ENCODE measurements at places on chromosomes 7 and 10. TPM values are rescaled to one million over a fixed set of nuclear protein-coding genes. Genes with fewer than 3 reads are reported as not detected.

DNA sequence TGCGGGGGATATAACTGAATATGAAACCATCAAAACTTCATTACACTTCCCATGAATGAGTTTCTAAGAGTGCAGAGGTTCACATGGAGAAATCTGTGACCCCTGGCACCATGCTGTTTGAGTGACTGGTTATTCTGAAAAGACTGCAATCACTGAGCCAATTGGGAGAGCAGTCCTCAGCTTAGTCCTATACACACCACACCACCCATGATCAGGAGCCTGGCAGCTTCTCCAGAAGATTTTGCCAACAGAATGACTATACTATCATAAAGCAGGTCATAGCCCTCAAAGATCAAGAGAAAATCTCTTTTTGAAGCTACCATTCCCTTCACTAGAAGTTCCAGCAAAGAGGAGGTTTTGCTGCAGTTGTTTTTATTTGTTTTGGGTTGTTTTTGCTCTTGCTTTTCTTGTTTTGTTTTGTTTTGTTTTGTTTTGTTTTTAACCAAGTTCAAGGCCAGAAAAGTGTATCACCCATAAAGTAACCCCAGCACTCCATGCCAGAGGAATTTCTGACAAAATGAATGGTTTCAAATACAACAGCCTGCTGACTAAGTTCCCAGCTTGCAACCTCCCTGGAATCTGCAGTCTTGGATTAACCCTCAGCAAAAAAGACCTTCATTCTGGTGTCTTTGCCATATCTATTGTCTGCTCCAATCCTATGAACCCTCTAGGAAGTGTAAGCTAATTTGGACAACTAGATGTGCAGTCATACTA is 19.7 kb upstream of the HGF start:
- no peak overlapping the region for H3K27ac ChIP-seq
- H3K36me3 ChIP-seq: no peaks in the 10 kb centered on the region
- H3K4me1 ChIP-seq: peaks cover 8% of the 10 kb centered on the region
- H3K27me3 ChIP-seq: no peaks in the 10 kb centered on the region

DNA sequence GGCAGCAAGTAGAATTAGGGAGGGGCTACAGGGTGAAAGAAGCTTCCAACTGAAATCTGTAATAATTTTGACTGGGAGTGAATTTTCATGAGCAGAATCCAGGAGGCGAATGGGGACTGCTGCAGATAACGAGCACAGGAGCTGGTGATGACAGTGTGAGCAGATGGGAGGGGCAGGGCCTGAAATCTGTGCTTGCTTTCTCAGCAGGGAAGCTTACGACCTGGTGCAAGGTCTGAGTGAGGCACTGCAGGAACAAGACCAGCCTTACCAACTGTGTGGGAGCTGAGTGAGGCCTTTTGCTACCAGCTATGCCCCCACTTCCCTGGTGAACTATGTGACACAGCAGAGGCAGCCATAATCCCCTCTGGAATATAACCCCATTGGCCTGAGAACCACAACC is 109.8 kb downstream of the HPSE2 start:
- no peaks in the 10 kb centered on the region for H3K4me1 ChIP-seq
- H3K36me3 ChIP-seq: no peaks in the 10 kb centered on the region
- DNase-seq: no peak
- H3K4me3 ChIP-seq: no peak overlapping the region
- no peaks in the 10 kb centered on the region for H3K27me3 ChIP-seq
- no peak overlapping the region for H3K27ac ChIP-seq

DNA sequence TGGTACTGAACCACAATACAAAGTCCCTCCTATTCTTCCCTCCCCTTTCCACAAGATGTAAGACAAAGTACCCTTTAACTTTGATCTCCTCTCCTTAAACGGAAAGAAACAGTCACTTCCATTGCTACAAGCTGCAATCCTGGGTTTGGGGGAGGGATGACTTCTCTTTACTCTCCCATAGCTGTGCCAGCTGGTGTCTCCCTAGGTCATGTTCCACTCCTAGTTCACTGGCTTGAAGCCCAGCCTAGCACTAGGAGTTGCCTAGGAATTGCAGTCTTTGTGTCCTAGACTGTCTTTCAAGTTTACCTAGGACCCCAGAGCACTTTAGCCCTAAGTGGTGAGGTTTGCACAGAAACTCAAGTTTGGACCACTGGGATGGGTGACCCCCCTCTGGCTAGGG is 311.1 kb downstream of the HPSE2 start:
- H3K36me3 ChIP-seq: no peaks in the 10 kb centered on the region
- no peaks in the 10 kb centered on the region for H3K27me3 ChIP-seq
- no peak overlapping the region for H3K4me3 ChIP-seq

DTX2 gene
- total RNA-seq: 72.8 TPM

ACSM6 gene
- not detected for total RNA-seq

GRCh38 chr7:151743481-151743983 is 133.4 kb downstream of the PRKAG2 start:
- 0 out of 2 replicates have a peak, but pooled peaks cover 3% of the 10 kb centered on the region for H3K36me3 ChIP-seq
- no peak overlapping the region for H3K27ac ChIP-seq
- H3K27me3 ChIP-seq: no peaks in the 10 kb centered on the region

SEMA3E gene
- 5.4 TPM for total RNA-seq

OR2A1 gene
- total RNA-seq: 0.10 TPM

DNA sequence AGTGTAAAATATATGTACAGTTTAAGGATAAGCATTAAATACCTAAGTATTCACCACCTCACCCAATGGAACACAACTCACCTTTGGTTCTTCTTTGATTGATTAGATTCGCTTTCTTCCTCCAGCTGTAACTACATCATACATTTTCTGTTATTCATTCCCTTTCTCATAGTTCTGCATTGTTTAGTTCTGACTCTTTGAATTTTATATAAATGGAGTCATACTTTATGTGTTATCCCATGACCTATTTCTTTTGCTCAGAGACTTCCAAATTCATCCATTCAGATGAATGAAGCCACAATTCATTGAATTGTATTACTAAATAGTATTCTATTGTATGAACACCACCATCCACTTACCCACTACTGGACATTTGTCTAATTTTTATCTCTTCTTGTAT is 12.3 kb downstream of the THNSL1 start:
- H3K27me3 ChIP-seq: no peaks in the 10 kb centered on the region
- DNase-seq: no peak
- H3K27ac ChIP-seq: no peak overlapping the region
- H3K4me3 ChIP-seq: no peak overlapping the region
- H3K36me3 ChIP-seq: no peaks in the 10 kb centered on the region

GRCh38 chr7:39386718-39387117 is 179.5 kb upstream of the YAE1 start:
- DNase-seq: peak; percentile 47
- H3K36me3 ChIP-seq: no peaks in the 10 kb centered on the region
- H3K27me3 ChIP-seq: no peaks in the 10 kb centered on the region

GRCh38 chr10:129670124-129670523 is 203.1 kb downstream of the MGMT start:
- H3K27me3 ChIP-seq: no peaks in the 10 kb centered on the region
- no peaks in the 10 kb centered on the region for H3K4me1 ChIP-seq
- H3K36me3 ChIP-seq: peaks cover 3% of the 10 kb centered on the region
- H3K27ac ChIP-seq: no peak overlapping the region

- H3K4me3 ChIP-seq: no peak overlapping the region
- H3K27ac ChIP-seq: no peak overlapping the region
- H3K27me3 ChIP-seq: no peaks in the 10 kb centered on the region
- DNase-seq: no peak
Observed at GRCh38 chr10:116733566-116733965, 8.8 kb downstream of the HSPA12A start.

DNA sequence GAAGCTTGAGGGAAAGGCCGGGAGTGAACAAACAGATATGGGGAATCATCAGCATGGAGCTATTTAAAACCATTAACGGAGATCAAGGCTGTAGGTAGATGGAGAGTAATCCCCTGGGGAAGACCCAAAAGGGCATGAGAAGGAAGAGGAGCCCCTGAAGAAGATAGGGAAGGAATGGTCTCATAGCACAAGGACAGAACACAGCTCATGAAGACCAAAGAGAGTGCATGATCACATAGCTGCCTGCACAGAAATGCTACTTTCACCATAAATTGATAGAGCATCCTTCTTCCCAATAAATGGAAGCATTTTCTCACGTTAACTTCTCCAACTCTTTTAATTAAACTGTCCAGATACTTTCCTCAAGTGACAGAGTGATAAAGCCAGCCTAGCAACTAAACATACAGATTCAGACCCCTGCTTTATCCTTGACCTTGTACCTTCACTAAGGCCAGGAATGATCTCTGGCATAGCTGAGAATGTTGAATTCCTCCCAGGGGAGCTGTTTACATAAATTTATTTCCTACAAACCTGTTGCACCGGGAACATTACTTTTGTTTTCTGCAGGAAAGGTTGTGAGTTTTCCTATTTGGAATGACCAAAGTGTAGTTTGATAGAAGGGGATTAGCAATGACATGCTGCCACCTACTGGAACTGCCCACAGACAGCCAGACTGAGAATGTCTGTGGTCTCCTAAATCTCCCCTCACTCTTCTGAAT is 110.8 kb upstream of the LRGUK start:
- no peaks in the 10 kb centered on the region for H3K4me1 ChIP-seq
- H3K4me3 ChIP-seq: no peak overlapping the region
- no peaks in the 10 kb centered on the region for H3K27me3 ChIP-seq
- H3K27ac ChIP-seq: no peak overlapping the region
- peak; percentile 73 for DNase-seq

EPHA1 gene
- total RNA-seq: 119 TPM

DNA sequence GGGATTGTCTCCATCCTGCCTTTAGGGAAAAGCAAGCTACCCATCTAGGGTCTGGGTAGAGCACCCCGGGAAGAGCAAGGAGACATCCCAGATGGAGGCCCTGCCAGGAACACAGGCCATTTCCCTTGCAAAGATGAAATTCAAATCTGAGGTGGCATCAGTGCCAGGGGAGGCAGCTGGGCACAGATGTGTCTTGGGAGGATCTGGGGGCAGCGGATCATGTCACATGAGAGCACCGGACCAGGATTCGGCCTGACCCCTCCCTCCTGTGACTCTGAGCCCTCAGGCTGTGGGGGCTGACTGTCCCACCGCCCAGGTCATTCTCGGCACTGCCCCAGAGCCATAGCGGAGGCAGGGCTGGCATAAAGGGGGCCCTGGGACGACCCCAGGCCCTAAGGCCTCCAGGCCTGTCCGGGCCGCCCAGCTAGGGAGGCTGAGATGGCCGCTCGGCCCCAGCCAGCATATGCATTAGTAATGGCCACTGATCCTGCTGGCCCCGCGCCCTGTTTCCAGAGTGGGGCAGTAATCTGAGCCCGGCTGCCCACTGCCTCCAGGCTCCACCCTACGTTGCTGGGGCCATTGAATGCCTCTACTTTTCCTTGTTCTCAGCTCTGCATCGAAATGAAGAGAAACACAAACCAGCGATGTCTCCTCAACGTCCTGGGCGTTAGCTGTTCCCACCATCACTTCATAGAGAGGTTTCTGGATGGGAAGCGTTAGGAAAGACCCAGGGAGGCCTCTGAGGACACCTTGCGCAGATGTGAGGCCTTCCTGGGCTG is 148.5 kb downstream of the UBE2H start:
- H3K27me3 ChIP-seq: no peaks in the 10 kb centered on the region
- H3K27ac ChIP-seq: no peak overlapping the region
- no peaks in the 10 kb centered on the region for H3K36me3 ChIP-seq
- H3K4me1 ChIP-seq: peaks cover 18% of the 10 kb centered on the region
- H3K4me3 ChIP-seq: no peak overlapping the region

GRCh38 chr10:84429926-84430520 is 101.6 kb downstream of the CCSER2 start:
- DNase-seq: peak; percentile 95
- no peaks in the 10 kb centered on the region for H3K27me3 ChIP-seq
- no peaks in the 10 kb centered on the region for H3K4me1 ChIP-seq
- no peak overlapping the region for H3K27ac ChIP-seq
- no peak overlapping the region for H3K4me3 ChIP-seq
- no peaks in the 10 kb centered on the region for H3K36me3 ChIP-seq

GRCh38 chr7:33882040-33882837 is 23.1 kb upstream of the BMPER start:
- H3K27ac ChIP-seq: no peak overlapping the region
- no peaks in the 10 kb centered on the region for H3K4me1 ChIP-seq
- H3K36me3 ChIP-seq: no peaks in the 10 kb centered on the region

CYP3A4 gene
- total RNA-seq: not detected

DNA sequence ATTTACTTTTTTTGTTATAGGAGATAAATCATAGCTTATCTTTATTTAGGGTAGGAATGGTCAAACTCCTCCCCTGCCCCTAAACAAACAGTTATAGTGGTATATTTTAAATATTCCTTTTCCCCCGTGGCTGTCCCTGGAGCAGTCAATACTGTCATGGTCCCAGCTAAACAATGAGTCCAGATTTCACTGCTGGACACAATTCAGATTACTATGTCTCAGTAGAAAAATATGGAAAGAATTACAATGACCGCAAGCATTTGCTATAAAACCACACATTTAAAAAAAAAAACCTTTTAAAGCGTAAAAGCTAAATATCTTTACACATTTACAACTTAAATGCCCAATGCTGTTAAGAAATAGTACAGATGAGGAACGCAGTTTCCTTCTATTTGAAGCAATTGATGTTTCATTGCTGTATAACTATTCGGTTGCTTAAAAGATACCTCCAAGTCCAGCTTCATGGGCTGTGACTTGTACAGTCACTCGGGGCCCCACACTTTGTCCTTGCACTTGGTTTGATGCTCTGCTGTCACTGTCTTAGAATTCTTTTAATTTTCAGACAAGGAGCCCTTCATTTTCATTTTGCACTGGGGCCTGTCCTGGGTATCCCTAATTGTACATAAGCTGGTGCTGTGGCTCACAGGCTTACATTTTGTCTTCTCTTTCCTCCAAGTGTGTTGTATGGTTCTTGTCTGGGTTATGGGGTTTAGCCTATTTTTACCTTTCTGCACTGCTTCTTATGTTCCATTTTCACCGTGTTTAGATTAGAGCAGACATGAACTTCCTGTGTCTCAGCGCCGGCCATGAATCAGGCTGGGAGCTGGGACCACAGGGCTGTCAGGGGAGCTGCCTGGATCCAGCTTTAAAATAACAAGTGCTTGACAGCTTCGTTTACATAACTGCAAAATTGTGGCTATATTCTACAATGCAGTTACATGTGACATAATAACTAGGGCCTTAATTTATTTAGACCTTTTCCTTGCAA is 530.2 kb upstream of the FZD8 start:
- no peak overlapping the region for H3K27ac ChIP-seq
- DNase-seq: no peak
- no peaks in the 10 kb centered on the region for H3K27me3 ChIP-seq
- H3K4me1 ChIP-seq: peaks cover 48% of the 10 kb centered on the region

GRCh38 chr7:48781752-48782151 is 142.6 kb upstream of the CDC14C start:
- H3K36me3 ChIP-seq: no peaks in the 10 kb centered on the region
- no peak overlapping the region for H3K27ac ChIP-seq
- H3K4me1 ChIP-seq: no peaks in the 10 kb centered on the region
- H3K4me3 ChIP-seq: no peak overlapping the region
- no peak for DNase-seq
- no peaks in the 10 kb centered on the region for H3K27me3 ChIP-seq

IL2RA gene
- total RNA-seq: not detected

- H3K4me1 ChIP-seq: no peaks in the 10 kb centered on the region
- no peak overlapping the region for H3K27ac ChIP-seq
- no peak for DNase-seq
- H3K4me3 ChIP-seq: no peak overlapping the region
- H3K36me3 ChIP-seq: no peaks in the 10 kb centered on the region
Observed at GRCh38 chr7:157944734-157945291, 608.0 kb downstream of the DNAJB6 start.

- no peaks in the 10 kb centered on the region for H3K27me3 ChIP-seq
- H3K36me3 ChIP-seq: no peaks in the 10 kb centered on the region
- H3K4me3 ChIP-seq: no peak overlapping the region
- no peak for DNase-seq
- no peak overlapping the region for H3K27ac ChIP-seq
- no peaks in the 10 kb centered on the region for H3K4me1 ChIP-seq
Observed at GRCh38 chr7:17521437-17521836, 223.0 kb downstream of the AHR start.
